AG09319 (cell line): ENCODE measurements at places on chromosomes 7 and 10.
A peak's percentile ranks its signal among the peaks of the same experiment; 100 is the strongest.

DNA sequence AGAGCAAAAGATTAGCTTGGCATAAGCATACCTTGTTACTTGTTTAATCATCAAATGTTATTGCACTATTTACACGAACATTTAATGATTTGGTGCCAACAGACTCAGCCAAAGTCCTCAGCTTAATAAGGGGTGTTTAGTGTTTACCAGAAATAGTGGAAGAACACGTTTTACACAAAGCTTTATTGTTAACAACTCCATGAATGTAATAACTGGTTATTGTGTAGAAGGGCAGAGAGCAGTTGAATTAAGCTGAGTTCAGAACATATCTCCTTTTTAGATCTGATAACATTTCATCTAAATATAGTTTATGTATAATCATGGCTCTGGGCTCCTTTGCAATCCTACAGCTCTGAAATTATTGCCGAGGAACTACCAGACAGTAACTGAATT, 99.1 kb downstream of the CABCOCO1 start:
- no peak for DNase-seq

GRCh38 chr10:75498884-75499350, 67.5 kb downstream of the LRMDA start:
- no peak for DNase-seq

GRCh38 chr10:23945845-23946244, 263.1 kb upstream of the KIAA1217 start:
- DNase-seq = no peak

DNA sequence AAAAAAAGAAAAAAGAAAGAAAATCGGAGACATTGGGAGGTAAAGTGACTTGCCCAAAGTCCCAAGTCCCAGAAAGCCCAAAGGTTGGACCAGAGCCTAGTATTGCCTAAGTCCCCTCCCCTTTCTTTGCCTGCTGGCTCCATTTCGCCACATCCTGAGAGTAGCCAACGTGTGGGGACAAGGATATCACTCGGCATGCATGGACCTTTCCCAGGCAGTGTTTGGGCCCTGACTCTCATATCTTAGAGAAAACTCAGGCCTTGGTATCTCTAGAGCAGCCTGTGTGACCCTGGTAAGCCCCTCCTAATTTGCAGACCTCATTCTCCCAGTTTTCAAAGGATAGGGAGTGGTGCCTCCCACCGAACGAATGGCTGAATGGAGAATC, 294.2 kb upstream of the ZMIZ1 start:
- DNase-seq = no peak

DNA sequence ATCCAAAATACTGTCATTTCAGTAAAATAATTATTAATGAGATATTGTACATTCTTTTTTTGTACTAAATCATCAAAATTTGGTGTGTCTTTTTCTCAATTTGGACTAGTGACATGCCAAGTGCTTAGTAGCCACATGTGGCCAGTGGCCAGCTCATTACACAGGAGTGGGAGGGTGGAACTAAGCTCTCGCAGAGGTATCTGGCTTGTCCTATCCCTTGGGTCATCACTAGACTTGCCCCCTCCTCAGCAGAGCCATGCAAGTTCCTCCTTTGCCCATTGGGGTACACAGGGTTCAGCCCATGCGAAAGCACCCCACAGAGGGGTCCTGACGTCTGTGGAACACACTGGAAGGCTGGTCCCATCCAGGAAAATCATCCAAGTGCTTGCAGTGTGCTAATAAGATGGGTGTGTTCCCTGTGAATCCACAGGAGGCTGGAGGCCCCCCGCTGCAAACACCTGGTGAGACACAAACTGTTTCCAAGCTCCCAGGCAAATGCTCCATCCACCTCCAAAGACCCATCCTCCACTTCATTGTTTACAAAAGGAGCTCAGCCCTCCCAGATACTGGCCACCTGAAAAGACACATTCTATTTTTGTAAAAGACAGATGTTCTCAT, 1.3 kb downstream of the ARHGAP22 start:
- DNase-seq = no peak

DNA sequence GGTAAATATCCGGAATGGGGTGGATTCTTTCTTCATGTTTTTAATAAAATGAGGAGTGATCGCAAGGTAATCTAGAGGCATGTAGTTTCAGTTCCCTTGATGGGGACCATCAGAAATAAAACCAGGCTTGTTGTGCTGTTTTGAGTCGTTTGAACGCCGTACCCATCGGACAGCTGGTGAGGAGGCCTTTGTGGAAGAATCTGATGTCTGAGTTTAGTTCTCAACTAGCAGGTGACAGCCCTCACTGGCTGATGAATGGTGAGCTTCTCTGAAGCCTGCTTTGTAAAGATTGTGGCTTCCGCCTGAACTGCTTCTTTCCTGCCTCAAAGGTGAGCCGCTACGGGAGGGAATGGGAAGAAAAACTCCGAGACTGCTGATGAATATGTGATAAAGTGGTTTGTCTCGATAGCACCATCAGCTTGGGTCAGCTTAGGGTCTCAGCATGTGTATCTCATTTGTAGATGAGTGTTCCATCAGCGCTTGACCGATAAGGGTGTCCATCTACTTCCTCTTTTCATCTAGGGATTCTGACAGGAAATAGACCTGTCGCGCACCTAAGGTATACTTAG, 977 bp downstream of the TMEM248 start:
- no peak for DNase-seq

DNA sequence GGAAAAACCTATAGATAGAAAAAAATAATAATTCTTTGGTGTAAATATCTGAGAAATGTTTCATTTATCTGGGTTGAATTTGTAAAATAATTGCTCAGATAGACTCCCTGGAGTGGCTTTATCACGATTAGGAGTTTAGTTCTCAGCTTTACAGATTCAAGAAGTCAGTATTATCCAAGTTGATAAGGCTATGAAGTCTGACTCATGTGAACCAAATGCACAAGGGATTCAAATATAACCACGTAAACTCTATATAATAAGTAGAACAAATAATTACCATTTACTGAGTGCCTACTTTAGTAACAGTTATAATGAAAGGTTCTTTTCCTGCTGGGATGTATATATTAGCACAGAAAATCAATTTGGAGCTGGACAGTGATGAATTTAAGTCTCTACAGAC, 290.4 kb downstream of the PRKG1 start:
- DNase-seq = no peak

DNA sequence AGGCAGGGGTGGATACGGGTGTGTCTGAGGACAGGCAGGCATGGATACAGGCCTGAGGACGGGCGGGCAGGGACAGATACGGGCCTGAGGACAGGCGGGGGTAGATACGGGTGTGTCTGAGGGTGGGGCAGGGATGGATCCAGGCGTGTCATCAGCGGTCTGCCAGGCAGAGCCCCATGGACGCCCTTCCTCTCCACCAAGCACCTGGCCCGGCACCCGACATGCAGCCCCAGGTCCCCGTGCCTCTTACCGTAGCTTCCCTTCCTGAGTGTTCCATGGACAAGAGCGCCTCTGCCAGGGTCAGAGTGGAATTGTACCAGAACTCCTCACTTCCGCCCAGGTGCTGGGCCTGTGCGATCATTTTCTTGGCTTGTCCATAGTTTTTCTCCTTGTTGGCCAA, 74.6 kb upstream of the NKX6-2 start:
- no peak for DNase-seq

GRCh38 chr10:78178940-78179339, 145.3 kb downstream of the RPS24 start:
- DNase-seq = no peak

DNA sequence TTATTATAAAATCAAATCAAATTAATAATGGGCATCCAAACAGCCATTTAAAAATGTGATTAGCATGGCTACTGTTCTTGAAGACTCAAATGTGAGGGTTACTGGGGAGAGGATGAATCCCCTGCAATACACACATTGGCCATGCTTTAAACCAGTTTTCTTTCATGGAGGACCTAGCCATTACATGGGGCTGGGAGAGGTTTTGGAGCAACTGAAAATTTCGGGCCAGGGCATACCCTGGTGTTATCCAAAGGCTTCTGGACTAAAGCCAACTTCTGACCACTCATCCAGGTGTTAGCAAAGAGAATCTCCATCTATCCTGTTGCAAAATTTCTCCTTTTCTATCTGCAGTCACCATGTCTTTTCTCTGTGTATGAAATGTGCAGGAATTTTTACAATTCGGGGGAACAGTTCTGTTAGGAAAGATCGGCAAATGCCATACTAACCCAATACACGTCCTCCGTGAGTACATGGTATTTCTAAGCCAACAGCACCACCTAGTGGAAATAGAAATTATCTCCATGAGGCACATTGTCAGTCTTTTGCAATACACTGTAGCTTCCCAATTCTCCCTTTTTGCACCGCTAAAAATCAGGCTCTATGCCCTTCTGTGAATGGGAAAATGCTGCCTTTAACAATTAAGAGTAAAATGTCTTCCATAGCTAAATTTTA, 47.0 kb upstream of the ZNF107 start:
- peak; percentile 3 for DNase-seq

DNA sequence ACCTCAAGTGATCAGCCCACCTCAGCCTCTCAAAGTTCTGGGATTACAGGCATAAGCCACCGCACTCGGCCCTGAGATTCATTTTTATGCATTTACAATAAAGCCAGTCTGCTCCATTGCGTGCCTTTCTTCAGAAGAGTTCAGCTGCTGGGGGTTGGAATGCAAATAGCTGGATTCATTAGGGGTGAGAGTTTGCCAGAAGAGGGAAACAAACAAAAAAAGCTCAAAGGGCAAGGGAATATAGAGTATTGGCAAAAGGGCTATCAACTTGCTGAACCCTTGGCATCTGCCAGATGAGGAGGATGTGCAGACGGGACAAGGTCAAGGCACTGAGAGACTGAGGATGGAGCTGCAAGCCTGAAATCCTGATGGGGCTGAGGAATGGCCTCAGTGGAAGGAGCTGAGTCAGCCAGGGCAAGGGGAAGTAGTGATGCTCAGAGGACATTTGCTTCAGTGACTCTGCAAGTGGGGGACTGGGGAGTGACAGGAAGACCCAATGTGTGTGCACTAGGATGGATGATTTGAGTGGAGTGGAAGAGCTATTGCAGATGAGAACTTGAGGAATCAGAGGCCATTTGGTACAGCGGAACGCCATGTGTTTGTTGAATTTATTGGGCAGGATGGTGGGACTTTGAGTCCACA, 75.0 kb upstream of the ARMC3 start:
- DNase-seq = no peak

GRCh38 chr7:31083210-31083786, 31.2 kb downstream of the ADCYAP1R1 start:
- DNase-seq = no peak
